ENCODE measurements at places on chromosomes 6 and 20.

- no peak for DNase-seq
Measured at GRCh38 chr6:51094271-51094670, 275.6 kb downstream of the TFAP2B start.

DNA sequence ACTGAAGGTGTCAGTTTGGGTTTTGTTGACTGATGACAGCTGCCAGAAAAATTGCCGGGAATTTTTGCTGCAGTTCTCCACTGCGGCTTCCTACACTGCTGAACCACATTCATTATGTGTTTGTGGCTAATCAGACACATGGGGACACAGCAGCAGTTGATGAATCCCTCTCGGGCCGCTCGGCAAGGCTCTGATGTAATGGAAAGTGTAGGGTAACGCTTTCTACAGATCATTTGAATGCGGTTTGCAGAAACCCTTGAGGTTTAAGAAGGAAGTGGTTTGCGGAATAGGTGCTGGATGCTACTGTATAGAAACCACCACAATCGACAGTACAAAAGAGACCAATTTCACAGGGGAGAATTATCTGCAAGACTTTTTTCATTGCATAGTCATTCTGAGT, 138.7 kb upstream of the SASH1 start:
- DNase-seq, result peak; percentile 62

- DNase-seq, result no peak
Measured at GRCh38 chr6:53306819-53307347, 41.9 kb downstream of the ELOVL5 start.

- DNase-seq, result peak; percentile 26
Measured at GRCh38 chr6:47434372-47435253, 43.0 kb upstream of the CD2AP start.

DNA sequence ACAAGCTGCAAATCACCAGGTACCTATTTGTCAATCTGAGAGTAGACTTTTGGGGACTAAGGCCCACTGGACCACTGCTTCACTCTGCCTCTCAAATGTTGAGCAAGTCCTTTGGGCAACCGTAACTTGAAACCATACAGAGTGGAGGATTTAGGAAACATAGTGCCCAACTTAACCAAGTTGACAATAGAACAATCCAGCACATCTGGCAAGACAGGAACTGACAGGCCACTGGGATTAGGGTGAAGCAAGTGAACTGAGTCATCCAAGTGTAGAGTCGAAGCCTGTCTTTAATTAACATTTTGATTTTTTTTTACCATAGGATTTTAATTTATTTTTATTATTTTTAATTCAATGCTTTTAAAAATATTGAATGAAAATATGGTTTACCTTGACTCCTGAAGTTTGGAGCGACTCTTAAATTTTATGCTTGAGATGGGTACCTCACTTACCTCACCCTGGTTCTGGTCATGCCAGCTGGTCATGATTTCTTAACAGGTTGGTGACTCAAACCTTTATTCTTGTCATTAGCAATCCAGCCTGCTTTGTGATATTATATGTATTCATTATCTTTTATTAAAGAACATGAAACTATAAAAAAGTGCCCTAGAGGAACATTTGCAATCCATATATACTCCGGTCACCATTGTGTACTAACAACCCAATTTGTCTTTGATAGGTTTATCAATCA, 312.1 kb upstream of the DEFB112 start:
- DNase-seq, result no peak

DNA sequence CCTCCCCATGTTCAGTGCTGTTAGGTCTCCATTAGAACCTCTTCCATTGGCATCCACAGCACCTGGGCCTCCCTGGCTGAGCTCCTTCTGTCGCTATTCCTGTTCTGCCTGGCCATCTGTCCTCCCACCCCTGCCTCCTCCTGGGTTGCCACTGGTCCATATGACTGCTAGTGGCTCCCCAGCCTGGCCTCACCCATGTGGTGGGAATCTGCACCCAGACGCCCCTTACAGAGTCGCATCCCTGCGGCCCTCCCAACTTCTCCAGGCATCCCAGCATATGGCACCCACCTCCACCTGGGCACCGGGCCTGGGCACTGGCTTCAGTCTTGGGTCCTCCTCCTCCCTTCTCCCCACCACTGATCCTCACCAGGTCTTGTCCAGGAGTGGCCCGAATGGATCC, 7.7 kb downstream of the CDC25B start:
- DNase-seq, result no peak

DNA sequence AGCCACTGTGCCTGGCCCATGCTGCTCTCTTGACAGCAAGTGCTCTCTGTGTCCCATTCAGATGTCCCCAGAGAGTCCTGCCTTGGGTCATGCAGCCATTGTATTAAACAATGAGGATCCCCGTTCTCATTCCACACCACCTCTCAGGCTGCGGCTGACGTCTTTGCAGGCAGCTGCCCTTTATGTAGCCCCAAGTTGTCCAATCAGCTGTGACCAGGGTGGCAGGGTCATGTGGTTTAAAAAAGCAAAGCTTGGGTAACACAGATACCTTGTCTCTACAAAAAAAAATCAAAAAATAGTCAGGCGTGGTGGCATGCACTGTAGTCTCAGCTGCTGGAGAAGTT, 13.2 kb downstream of the GCNT2 start:
- no peak for DNase-seq

- no peak for DNase-seq
Measured at GRCh38 chr20:37383229-37383989, 37.5 kb downstream of the SRC start.

GRCh38 chr6:20415712-20416454, 14.2 kb downstream of the E2F3 start:
- no peak for DNase-seq

DNA sequence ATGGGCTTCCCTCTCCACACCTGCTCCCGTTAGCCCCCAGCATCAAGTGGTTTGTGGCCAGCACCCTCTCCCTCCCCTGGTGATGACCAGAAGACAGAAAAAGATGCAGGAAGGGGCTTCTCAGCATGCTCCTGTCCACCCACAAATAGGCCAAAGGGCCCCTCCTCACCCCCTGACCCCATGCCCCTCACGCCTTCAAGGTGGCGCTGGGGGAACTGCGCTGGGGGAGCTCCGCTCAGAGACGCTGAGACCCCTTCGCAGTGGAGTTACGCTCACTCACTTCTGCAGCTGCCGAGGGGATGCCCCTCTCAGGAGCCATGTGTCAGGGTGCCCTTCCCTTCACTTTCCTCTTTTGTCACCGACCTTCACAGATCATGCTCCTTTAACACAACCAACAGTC, 92.0 kb downstream of the PSMB1 start:
- no peak for DNase-seq

GRCh38 chr20:10002866-10003265, 31.9 kb upstream of the ANKEF1 start:
- no peak for DNase-seq

DNA sequence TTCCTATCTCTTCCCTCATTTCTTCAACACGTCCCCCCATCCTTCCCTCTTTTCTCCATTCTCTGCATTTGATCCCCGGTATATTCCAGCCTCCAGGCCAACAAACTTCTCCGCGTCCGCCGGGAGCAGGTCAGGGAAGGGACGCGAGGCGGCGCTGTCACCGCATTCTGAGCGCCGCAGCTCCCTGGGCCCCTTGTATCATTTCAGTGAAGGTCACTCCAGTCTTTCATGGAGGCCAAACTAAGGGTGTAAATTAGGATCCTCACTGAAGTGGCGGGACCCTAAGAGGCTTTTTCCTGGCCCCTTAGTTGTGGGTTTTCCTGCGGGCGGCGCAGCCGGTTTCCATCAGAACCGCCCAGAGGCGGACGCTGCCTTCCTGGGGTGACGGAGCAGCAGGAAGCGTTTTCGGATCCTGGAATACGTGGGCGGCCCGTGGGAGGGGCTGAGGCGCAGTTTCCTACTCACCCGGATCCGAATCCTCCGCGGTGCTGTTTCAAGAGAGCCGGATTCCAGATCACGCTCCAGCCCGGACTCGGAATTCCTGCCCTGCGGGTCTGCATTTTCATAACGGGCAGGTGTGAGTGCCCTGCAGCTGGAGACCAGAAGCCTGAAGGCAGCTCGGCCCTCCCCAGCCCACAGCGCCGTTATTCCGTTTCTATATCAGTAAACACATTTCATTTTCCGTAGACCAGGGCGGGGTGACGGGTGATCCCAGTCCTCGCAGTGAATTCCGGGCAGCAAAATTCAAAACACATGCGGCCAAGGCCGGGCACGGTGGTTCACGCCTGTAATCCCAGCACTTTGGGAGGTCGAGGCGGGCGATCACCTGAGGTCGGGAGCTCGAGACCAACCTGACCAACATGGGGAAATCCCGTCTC, 3.6 kb upstream of the MICA start:
- DNase-seq, result peak; percentile 89

DNA sequence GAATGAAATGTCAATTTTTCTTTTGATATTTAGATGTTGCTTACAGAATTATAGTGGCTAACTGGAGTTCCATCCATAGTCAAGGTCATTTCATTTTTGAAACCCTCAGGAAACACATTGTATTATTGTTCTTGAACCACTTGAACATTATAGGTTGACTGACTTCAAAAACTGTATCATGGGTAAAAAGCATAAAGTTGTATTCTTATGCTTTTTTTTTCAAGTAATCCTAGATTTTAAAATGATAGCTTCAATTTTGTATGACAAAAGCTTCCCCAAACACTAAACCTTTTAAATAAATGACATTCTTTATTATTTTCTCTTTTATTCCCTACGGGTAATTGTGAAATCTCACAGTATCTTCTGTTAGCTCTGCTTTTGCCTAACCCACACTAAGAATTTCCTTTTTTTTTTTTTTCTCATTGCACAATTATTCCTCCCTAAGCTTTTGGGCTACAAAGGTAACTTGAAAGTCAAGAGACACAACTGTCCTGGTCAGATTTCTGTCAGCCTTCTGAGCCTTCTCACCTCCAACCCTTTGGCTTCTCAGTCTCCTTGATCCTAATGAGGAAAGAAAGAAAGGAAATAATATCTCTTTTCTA, 36.9 kb upstream of the LAMA4 start:
- DNase-seq, result no peak

DNA sequence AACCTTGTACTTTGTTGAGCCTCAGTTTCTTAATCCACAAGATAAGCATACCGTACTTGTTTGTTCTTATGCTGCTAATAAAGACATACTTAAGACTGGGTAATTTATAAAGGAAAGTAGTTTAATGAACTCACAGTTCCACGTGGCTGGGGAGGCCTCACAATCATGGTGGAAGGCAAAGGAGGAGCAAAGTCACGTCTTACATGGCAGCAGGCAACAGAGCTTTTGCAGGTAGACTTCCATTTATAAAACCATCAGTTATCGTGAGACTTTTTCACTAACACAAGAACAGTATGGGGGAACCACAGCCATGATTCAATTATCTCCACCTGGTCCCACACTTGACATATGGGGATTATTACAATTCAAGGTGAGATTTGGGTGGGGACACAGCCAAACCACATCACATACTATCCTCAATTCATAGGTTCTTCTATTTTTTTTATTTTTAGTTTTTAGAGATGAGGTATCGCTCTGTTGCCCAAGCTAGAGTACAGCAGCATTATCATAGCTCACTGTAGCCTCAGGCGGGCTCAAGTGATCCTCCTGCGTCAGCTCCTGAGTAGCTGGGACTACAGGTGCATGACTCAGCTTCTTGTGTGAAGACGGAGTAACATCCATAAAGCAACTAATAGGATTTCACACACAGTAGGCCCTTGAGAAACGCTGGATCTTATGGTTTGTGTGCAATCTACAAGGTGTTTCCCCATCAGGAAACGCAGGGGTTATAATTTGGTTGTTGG, 76.7 kb upstream of the IYD start:
- no peak for DNase-seq

DNA sequence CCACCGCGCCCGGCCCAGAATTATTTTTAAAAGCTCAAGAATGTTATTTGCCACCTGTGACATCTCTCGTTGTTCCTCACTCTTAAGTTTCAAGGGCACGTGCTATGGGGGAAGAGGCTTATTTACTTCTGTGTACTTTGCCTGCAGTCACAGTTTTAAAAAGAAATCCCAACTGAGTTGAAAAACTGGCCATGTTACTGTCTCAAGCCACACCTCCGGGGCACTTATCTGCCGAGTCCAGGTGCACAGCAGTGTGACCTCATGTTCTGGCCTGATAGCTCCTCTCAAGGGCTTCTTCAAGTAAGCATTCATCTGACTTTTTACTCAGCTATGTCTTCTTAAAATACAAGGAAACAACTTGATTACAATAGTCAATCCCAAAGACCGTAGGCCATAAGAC, 34.5 kb downstream of the SHLD1 start:
- peak; percentile 24 for DNase-seq

GRCh38 chr20:19802492-19803158, 44.6 kb downstream of the RIN2 start:
- DNase-seq, result no peak

GRCh38 chr6:128303870-128304269, 216.5 kb downstream of the PTPRK start:
- DNase-seq, result no peak

GRCh38 chr20:3572151-3572550, 91.0 kb downstream of the GFRA4 start:
- DNase-seq, result no peak

DNA sequence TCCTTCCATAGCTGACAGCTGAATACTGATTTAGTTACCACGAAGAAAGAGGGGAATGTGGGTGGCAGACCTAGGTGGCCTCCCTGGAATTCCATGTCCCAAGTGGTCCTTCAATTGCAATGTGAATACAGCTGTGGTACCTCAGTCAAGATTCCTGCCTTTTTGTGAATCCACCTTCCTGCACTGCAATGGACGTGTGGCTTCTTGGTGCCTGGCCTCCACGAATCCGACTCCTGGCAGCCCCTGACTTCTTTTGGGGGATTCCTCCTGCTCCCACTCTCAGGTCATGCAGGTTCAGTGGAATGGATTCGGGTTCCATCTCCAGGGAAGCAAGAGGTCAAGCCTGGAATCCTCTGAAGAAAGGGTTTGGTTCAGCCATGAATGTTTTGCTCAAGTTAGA, 117.8 kb downstream of the DACT2 start:
- no peak for DNase-seq

GRCh38 chr6:34520645-34521462, 35.3 kb downstream of the SPDEF start:
- DNase-seq, result no peak

GRCh38 chr6:33790910-33791309, 2.0 kb upstream of the LEMD2 start:
- DNase-seq, result no peak

GRCh38 chr6:69936674-69937363, 70.5 kb downstream of the COL19A1 start:
- DNase-seq, result peak; percentile 14

DNA sequence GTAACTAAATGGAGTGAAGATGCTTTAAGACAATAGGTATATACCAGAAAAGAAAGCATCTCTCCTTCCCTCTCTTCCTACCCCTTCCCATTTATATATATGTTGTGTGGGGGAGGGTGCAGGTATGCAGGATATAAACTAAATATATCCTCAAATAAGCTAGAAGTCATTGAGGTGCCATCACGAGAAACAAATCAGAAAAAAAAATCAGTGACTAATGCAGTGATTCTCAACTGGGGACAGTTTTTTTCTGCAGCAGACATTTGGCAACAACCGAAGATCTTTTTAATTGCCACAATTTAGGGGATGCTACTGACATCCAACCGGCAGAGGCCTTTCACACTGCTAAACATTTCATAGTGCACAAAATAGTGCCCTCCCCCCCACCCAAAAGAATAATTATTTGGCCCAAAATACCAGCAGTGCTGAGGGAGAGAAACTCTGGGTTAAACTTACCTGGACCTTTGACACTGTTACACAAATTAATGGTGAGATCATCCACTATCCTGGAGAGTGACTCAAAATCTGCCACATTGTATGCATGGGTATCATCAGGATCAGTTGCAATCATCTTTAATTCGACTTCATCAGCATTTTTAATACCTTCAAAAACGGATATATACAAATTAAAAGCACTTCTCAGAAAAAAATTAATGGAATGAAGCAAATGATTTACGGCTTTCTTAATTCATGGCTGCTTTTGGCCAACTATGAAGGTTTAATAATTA, 55.0 kb downstream of the COL12A1 start:
- DNase-seq, result no peak

- DNase-seq, result no peak
Measured at GRCh38 chr6:148954461-148954860, 207.6 kb downstream of the UST start.

All from tongue (tissue), 3 donors.